ENCODE measurements at places on chromosomes 2 and 18. TPM values are rescaled to one million over a fixed set of nuclear protein-coding genes. Genes with fewer than 3 reads are reported as not detected.

SH2D6 gene
- total RNA-seq = 0.59 TPM

ROCK1 gene
- total RNA-seq = 13.3 TPM

IL36B gene
- total RNA-seq = not detected

FAM228A gene
- total RNA-seq = 1.5 TPM

SIX3 gene
- not detected for total RNA-seq

ZBTB14 gene
- 7.7 TPM for total RNA-seq

REG3A gene
- not detected for total RNA-seq

AKAIN1 gene
- total RNA-seq = not detected

SELENOI gene
- total RNA-seq = 10.3 TPM

OTOS gene
- total RNA-seq = not detected

LCT gene
- not detected for total RNA-seq

GLI2 gene
- total RNA-seq = 6.2 TPM

NEU2 gene
- not detected for total RNA-seq

PSMA8 gene
- total RNA-seq = not detected

PROC gene
- not detected for total RNA-seq

LHCGR gene
- total RNA-seq = not detected

DOK6 gene
- 0.17 TPM for total RNA-seq

Data from bronchus fibroblast of lung (primary cell).